CD4-positive, alpha-beta T cell treated with Interleukin-10 for 1 hour (primary cell): ENCODE measurements at places on chromosomes 6 and 20.

DNA sequence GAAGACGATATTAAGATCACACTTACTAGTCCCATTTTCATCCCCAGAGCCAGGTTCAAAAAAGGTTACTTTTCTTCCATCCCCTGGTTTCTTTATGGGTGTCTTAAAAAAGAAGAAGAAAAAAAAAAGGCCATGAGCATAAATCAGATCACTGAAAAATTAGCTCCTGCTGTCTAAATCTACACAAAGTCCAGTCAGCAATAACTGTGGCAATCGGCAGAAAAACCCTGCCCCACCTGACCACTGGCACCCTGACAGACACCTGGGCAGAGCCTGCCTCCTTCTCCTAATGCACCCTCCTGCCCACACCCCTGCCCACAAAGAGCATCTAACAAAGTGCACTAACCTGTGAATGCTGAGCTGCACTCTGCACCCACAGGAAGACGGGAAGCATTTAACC is 69.8 kb downstream of the STAU1 start:
- no peak for DNase-seq

- no peak for DNase-seq
These were observed 21.0 kb downstream of the MAP3K5 start for GRCh38 chr6:136771306-136771705.

DNA sequence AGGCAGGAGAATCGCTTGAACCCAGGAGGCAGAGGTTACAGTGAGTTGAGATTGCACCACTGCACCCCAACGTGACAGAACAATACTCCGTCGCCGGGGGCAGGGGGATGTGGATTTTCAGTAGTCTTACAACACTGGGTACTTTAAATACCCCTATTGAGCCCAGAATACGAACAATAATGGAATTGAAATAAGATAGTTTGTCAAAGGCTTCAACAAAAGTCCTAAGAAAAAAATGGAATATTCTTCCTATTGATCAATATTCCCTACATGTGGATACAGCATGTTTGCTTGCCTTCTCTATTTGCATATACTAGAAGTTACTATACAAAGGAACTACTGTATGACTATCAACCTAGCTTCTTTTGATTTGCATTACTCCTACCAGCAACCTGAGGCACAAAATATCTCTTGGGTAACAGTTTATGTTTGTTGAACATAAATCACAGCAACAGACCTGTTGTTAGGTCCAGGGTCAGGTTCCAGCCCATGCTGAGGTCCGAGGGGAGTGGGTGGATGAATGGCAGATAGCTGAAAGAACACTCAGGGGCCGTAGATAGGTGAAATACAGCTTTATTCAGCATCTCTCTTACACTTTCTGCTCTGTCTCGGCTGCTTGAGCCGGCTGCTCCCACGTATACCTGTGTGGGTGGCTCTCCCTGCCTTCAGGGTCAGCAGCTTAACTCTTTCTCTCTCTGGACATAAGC is 23.8 kb downstream of the MAN1A1 start:
- no peak for DNase-seq

GRCh38 chr6:12363651-12364381 is 73.7 kb downstream of the EDN1 start:
- peak; percentile 3 for DNase-seq

GRCh38 chr6:14658030-14658429 is 540.5 kb downstream of the CD83 start:
- no peak for DNase-seq

DNA sequence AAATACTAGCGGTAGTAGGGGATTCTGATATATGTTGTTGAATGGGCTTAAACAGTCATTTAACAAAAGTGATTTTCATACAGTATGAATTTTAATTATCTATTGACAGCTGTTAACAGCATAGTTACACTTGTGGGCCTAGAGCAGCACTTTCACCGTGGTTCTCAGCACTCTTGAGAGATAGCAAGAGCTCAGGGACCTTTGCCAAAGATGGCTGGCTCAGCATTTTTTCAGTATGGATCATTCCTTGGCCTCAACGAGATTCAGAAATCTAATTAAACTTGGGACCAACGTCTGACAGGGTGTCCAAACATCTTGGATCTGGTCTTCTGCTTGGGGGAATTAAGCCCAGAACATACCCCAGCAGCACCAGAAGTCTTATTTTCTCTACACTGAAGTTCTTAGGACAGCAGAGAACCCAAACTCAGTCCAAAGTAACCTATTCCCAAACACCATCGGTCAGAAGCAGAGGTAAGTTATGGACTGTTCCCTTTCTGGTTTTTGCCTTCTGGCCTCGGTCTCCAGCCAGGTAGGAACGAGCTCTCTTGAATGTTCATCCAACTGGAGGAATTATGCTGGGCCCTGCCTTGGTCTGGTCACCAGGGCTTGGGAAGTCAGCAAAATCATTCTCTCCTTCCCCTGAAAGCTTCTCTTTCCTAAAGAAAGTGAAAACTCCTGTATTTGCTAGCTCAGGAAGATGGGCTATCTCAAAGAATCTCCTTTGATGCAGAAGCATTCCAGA is 25.7 kb downstream of the PRPH2 start:
- no peak for DNase-seq
